ENCODE measurements at places on chromosomes 3 and 15. TPM values are rescaled to one million over a fixed set of nuclear protein-coding genes. Genes with fewer than 3 reads are reported as not detected.

DNA sequence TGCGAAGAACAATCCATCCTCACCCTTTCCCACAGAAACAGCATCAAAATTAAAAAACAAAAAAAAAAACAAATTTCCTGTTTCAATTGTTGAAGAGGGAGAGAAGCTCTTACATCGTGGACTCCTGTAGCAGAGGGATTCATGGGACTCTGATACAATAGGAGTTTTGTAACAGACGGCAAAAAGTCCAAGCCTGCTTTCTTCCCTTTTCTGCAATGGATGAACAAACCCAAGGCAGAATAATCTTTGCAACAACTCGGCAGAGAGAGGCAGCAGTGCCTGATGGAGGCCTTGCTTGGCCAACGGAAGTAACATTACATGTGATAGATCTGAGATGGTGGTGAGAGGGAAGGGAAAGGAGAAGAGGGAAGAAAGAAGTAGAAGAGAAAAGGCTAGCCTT is 26.9 kb downstream of the CCR4 start:
- H3K27ac ChIP-seq = no peak overlapping the region
- no peaks in the 10 kb centered on the region for H3K4me1 ChIP-seq
- no peak for DNase-seq
- H3K36me3 ChIP-seq = no peaks in the 10 kb centered on the region
- no peak overlapping the region for H3K4me3 ChIP-seq
- H3K27me3 ChIP-seq = peaks cover 8% of the 10 kb centered on the region

GRCh38 chr3:107268469-107268868 is 108.8 kb upstream of the CCDC54 start:
- H3K27me3 ChIP-seq = no peaks in the 10 kb centered on the region
- H3K4me3 ChIP-seq = no peak overlapping the region
- no peaks in the 10 kb centered on the region for H3K36me3 ChIP-seq
- no peak overlapping the region for H3K27ac ChIP-seq
- H3K4me1 ChIP-seq = no peaks in the 10 kb centered on the region

GRCh38 chr3:177495566-177495965 is 298.3 kb upstream of the TBL1XR1 start:
- H3K27ac ChIP-seq = no peak overlapping the region
- H3K36me3 ChIP-seq = no peaks in the 10 kb centered on the region
- no peaks in the 10 kb centered on the region for H3K27me3 ChIP-seq
- no peak for DNase-seq
- H3K4me1 ChIP-seq = no peaks in the 10 kb centered on the region

DNA sequence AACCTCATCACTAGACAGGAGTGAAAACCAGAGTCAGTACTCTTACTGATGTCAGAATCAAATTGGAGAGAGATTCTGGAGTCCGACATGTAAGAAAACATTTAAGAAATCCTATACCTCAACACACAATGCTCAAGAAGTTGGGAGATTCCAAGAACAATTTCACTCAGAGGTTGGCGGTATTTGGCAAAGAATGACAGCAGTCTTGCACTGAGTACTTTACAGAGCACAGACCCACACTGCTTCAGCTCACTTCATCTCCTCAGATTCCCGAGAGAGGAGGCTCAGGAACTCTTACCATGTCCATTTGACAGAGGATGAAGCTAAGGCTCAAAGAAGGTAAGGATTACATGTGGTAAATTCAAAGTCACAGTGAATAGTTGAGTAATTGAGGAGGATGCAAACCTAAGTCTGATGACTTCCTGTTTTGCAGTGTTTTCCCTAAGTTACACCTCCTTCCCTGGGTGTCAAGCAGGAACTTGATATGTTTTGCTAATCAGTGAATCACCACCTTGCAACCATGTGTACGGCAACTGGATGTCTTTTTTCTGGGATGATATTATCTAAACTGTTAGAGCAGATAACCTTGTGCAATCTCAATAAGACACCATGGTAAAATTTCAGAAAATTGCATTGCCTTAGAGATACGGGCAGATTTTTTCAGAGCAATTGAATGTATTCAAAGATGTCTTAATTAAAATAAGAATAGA is 61.3 kb upstream of the MME start:
- no peak overlapping the region for H3K27ac ChIP-seq
- peaks cover 2% of the 10 kb centered on the region for H3K4me1 ChIP-seq
- no peaks in the 10 kb centered on the region for H3K36me3 ChIP-seq
- H3K27me3 ChIP-seq = no peaks in the 10 kb centered on the region
- DNase-seq = no peak

The SPINK8 gene
- total RNA-seq = not detected

The IL17RD gene
- 0.72 TPM for total RNA-seq

The IL17RE gene
- total RNA-seq = 1.1 TPM

The GAP43 gene
- 0.36 TPM for total RNA-seq

The CACNA1D gene
- under 0.01 TPM for total RNA-seq

The BUB1B gene
- total RNA-seq = 24.7 TPM

- peak overlapping the region; percentile 65 for H3K4me3 ChIP-seq
- peak overlapping the region; percentile 59 for H3K27ac ChIP-seq
- H3K27me3 ChIP-seq = no peaks in the 10 kb centered on the region
- no peak for DNase-seq
- H3K36me3 ChIP-seq = no peaks in the 10 kb centered on the region
- H3K4me1 ChIP-seq = peaks cover 1% of the 10 kb centered on the region
Observed at GRCh38 chr3:79018265-79018664, 749.5 kb downstream of the ROBO1 start.

DNA sequence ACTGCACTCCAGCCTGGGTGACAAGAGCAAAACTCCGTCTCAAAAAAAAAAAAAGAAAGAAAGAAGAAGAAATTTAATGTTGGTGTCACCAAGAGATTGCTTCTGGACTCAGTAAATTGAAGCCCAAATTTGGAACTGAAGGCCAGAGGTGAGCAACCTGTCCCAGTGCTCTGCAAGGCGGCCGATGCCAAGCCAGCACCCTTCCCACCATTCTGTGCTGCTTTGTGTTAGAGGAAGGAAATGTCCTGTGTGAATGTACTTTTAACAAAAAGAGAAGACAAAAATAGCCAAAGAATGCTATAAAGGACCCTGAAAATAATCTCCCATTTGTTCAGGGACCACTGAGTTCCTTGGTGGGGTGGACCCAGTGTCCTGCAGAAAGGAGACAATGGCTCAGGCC is 44.6 kb downstream of the CDC25A start:
- H3K27me3 ChIP-seq = no peaks in the 10 kb centered on the region
- no peaks in the 10 kb centered on the region for H3K36me3 ChIP-seq
- H3K27ac ChIP-seq = no peak overlapping the region
- peaks cover 3% of the 10 kb centered on the region for H3K4me1 ChIP-seq

DNA sequence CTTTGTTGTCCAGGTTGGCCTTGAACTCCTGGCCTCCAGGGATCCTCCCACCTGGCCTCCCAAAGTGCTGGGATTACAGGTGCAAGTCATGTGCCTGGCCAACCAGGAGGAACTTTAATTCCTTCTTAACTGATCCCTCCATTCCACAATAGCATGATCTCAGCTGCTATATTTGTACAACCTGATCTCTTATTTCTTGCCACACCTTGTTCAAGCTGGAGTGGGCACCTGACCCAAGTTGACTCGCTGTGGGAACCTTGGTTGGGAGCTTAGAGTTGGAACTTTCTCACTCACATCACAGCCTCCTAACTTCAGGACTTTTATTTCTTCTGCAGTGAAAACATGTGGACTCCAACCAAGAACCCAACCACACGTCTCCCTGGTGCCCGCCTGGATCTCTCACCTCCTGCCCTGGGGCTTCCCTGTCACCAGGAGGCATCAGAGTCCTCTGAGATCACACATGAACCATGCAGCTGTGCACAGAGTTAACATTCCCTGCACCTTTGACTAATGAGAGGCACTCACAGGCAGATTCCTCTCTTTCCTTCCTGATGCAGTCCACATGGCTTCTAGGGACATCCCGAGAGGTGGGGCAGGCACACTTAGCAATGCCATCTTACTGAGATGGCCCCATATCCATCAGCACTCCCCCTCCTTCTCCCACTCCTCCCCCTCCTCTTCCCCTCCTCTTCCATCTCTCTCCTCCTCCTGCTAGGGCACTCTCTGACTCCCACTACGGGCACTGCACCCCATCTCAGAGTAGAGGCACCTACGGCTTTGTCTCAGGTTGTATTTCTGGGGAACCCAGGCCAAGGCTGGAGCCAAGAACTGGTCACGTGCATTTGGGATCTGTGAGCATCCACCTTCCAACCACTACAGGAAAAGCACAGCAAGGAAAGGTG is 9.7 kb upstream of the CYFIP1 start:
- H3K36me3 ChIP-seq = peaks cover 5% of the 10 kb centered on the region
- peaks cover 7% of the 10 kb centered on the region for H3K4me1 ChIP-seq
- no peaks in the 10 kb centered on the region for H3K27me3 ChIP-seq
- no peak overlapping the region for H3K27ac ChIP-seq
- no peak for DNase-seq

DNA sequence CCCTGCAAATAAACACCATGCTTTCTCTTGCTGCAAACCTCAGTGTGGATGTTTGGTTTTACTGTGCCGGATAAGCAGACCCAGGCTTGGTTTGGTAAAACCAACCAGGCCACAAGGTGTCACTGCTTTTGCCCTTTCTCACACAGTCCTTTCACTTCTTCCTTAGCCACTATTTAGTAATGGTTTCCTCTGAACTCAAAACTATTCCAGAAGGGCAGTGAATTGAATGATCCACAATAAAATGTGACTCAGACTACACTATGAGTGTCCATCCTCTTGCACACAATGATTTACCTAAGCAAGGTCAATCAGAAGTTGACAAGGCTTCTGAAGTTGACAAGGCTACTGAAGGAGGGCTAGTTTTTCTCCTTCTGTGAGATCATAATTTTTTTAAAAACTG is 552.4 kb upstream of the CCDC54 start:
- H3K36me3 ChIP-seq = no peaks in the 10 kb centered on the region
- peak; percentile 65 for DNase-seq
- no peak overlapping the region for H3K4me3 ChIP-seq

DNA sequence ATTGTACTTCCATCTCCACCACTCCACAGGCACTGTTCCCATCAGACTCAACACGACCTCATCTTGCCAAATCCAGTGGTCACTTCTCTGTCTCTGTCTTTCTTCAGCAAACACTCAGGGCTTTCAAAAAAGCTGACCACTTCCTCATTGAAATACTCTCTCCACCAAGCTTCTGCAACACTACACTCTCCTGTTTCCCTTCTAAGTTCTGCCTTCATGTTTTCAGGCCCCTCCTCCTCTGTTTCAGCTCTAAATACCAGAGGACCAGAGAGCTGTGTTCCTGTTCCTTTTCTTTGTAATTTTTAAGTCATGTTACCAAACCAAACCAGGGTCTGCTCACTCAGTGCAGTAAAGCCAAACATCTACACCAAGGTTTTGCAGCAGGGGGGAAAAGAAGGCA is 33.8 kb upstream of the ACP3 start:
- no peaks in the 10 kb centered on the region for H3K36me3 ChIP-seq
- no peak for DNase-seq
- H3K27me3 ChIP-seq = no peaks in the 10 kb centered on the region
- H3K4me1 ChIP-seq = peaks cover 4% of the 10 kb centered on the region
- peak overlapping the region; percentile 74 for H3K27ac ChIP-seq

The COL6A6 gene
- total RNA-seq = not detected

GRCh38 chr15:47473832-47474231 is 243.5 kb upstream of the SEMA6D start:
- no peaks in the 10 kb centered on the region for H3K27me3 ChIP-seq
- H3K27ac ChIP-seq = no peak overlapping the region
- no peak for DNase-seq
- peaks cover 3% of the 10 kb centered on the region for H3K4me1 ChIP-seq

DNA sequence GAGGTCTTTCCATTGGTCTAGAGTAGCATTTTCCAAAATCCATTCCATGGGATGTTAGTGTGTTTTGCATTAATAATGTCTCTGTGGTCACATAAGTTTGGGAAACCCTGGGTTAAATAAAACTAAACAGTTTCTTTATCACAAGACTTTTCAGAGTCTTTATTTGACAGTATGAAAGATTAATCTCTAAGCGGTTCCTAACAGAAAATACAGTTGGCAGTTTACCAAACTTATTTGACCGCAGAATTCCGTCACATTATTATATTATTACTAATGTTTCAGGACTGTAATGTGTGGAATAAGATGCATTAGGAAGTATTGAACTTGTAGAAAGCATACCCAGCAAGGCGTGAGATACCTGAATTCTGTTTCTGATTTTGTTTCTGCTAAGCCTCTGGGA is 71.5 kb upstream of the ADAMTSL3 start:
- H3K36me3 ChIP-seq = no peaks in the 10 kb centered on the region
- peak; percentile 7 for DNase-seq
- no peaks in the 10 kb centered on the region for H3K4me1 ChIP-seq
- no peaks in the 10 kb centered on the region for H3K27me3 ChIP-seq
- no peak overlapping the region for H3K4me3 ChIP-seq

The GOLGA8K gene
- total RNA-seq = not detected

- peak overlapping the region; percentile 90 for H3K4me3 ChIP-seq
- peak overlapping the region; percentile 80 for H3K27ac ChIP-seq
- peaks cover 8% of the 10 kb centered on the region for H3K4me1 ChIP-seq
- no peaks in the 10 kb centered on the region for H3K27me3 ChIP-seq
Observed at GRCh38 chr15:42736178-42736792, 643 bp downstream of the CDAN1 start.

GRCh38 chr15:94239474-94239873 is 8.1 kb downstream of the MCTP2 start:
- H3K27me3 ChIP-seq = no peaks in the 10 kb centered on the region
- no peaks in the 10 kb centered on the region for H3K36me3 ChIP-seq
- no peak overlapping the region for H3K27ac ChIP-seq
- H3K4me3 ChIP-seq = no peak overlapping the region
- DNase-seq = no peak
- peaks cover 2% of the 10 kb centered on the region for H3K4me1 ChIP-seq

- no peak overlapping the region for H3K27ac ChIP-seq
- no peaks in the 10 kb centered on the region for H3K27me3 ChIP-seq
- no peaks in the 10 kb centered on the region for H3K36me3 ChIP-seq
Observed at GRCh38 chr3:152232001-152232400, 36.7 kb upstream of the MBNL1 start.

GRCh38 chr3:194360568-194360967 is 9.0 kb downstream of the LRRC15 start:
- peaks cover 17% of the 10 kb centered on the region for H3K27me3 ChIP-seq
- peaks cover 12% of the 10 kb centered on the region for H3K4me1 ChIP-seq
- no peak overlapping the region for H3K27ac ChIP-seq
- no peak overlapping the region for H3K4me3 ChIP-seq

GRCh38 chr15:47792231-47792630 is 74.9 kb downstream of the SEMA6D start:
- peaks cover 8% of the 10 kb centered on the region for H3K27me3 ChIP-seq
- H3K4me1 ChIP-seq = no peaks in the 10 kb centered on the region
- no peaks in the 10 kb centered on the region for H3K36me3 ChIP-seq
- H3K27ac ChIP-seq = no peak overlapping the region
- no peak for DNase-seq

DNA sequence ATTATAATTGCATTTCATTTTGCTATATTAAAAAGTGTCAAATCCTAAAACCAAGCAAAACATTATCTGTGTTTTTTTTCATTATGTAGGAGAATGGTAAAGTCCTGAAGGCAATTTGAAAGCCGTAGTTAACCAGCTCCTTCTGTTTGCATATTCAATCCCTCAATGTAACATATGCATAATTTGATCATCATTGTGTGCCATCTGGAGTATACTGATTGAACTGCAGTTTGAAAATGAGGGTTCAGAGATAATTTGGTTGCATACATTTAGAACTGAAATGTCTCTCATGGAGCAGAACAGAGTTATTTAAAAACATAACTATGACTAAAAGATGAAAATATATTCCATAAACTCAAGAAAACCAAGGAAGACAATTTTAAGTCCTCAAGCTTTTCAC is 518.6 kb downstream of the GBE1 start:
- peak; percentile 3 for DNase-seq
- no peak overlapping the region for H3K27ac ChIP-seq
- no peaks in the 10 kb centered on the region for H3K36me3 ChIP-seq
- H3K27me3 ChIP-seq = no peaks in the 10 kb centered on the region
- no peaks in the 10 kb centered on the region for H3K4me1 ChIP-seq
- H3K4me3 ChIP-seq = no peak overlapping the region

Data from IMR-90 (cell line).